Tibial nerve (tissue), 4 donors: ENCODE measurements at places on chromosomes 16 and 17. TPM values are rescaled to one million over a fixed set of nuclear protein-coding genes. Genes with fewer than 3 reads are reported as not detected.

Gene C17orf78
- not detected for total RNA-seq

Gene RSKR
- 34.5 TPM for total RNA-seq

Gene CES4A
- 23.1 TPM for total RNA-seq

Gene SOX15
- total RNA-seq: 6.5 TPM

DNA sequence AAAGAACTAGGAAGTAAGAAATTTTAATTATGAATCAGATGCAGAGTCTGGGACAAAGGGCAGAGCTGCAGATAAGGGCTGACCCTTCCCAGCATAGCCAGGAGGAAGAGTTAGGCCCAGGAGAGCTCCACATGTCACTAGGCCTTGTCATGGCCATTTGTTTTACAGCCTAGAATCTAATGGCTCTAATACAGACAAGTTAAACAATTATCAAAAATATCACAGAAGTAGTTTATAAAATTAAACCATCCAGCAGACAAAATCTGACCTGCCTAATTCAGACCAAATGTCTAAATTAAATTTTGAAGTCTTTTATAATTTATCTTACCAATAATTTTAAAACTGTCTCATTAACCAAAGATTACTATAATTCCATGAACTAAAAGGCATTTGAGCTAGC is 1369.5 kb downstream of the CDH11 start:
- no peak for DNase-seq

- DNase-seq: no peak
These were observed 2.2 kb downstream of the ZNF668 start for GRCh38 chr16:31071861-31072260.

- DNase-seq: no peak
These were observed 3.7 kb upstream of the ZNF19 start for GRCh38 chr16:71492786-71493185.

- peak; percentile 38 for DNase-seq
These were observed 23.3 kb downstream of the TBCD start for GRCh38 chr17:82775001-82775823.

DNA sequence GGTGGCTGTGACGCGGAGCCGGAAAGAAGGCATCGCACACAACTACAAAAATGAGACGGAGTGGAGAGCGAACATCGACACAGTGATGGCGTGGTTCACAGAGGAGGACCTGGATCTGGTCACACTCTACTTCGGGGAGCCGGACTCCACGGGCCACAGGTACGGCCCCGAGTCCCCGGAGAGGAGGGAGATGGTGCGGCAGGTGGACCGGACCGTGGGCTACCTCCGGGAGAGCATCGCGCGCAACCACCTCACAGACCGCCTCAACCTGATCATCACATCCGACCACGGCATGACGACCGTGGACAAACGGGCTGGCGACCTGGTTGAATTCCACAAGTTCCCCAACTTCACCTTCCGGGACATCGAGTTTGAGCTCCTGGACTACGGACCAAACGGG is 4.4 kb downstream of the ENPP7 start:
- DNase-seq: no peak
